A375 (cell line): ENCODE measurements at places on chromosomes 12 and 14. TPM values are rescaled to one million over a fixed set of nuclear protein-coding genes. Genes with fewer than 3 reads are reported as not detected.

RDH5 gene
- 11.8 and 14.3 TPM in 2 replicates for total RNA-seq

APOF gene
- total RNA-seq = not detected in 2 replicates

ACOT6 gene
- total RNA-seq = not detected in 2 replicates

PHETA1 gene
- 5.2 and 10.5 TPM in 2 replicates for total RNA-seq

IL31 gene
- not detected in 2 replicates for total RNA-seq

GALNT6 gene
- 8.0 and 9.7 TPM in 2 replicates for total RNA-seq

RAD9B gene
- 0.24 and 0.26 TPM in 2 replicates for total RNA-seq

KIF26A gene
- not detected in 2 replicates for total RNA-seq

RGS6 gene
- total RNA-seq = not detected in 2 replicates

NID2 gene
- 0.53 and 1.1 TPM in 2 replicates for total RNA-seq

ANKRD33 gene
- total RNA-seq = not detected in 2 replicates

NYNRIN gene
- 0.23 and 0.37 TPM in 2 replicates for total RNA-seq

DCN gene
- total RNA-seq = 0.56 TPM in 1 of 2 replicates, not detected in the other
